Stimulated activated CD4-positive, alpha-beta T cell treated with anti-CD3 and anti-CD28 coated beads, Interleukin-2, amount 100 ng/mL, for 4 hours (primary cell): ENCODE measurements at places on chromosomes 11 and 22.

DNA sequence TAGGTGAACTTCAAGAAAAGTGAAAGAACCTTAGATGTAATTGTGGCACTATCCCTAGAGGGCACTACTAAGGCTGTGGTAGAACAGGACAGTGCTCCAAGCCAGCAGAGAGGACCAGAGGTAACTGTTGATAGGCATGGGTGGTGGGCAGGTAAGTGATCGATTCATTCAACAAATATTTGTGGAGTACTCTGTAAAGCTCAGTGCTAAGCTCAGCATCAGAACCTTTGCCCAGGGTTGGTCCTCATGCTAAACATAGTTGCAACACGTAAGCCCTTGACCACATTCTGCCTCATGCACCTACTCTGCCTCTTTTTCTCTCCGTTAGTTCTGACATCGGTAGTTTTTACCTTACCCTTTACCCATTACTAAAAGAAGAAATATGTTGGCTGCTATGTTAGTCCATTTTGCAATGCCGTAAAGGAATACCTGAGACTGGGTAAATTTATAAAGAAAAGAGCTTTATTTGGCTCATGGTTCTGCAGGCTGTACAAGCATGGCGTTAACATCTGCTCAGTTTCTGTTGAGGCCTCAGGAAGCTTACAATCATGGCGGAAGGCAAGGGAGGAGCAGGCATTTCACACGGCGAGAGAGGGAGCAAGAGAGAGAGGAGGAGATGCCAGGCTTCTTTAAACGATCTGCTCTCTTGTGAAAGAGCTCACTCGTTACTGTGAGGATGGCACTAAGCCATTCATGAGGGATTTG, 18.4 kb upstream of the NNMT start:
- DNase-seq, result no peak

DNA sequence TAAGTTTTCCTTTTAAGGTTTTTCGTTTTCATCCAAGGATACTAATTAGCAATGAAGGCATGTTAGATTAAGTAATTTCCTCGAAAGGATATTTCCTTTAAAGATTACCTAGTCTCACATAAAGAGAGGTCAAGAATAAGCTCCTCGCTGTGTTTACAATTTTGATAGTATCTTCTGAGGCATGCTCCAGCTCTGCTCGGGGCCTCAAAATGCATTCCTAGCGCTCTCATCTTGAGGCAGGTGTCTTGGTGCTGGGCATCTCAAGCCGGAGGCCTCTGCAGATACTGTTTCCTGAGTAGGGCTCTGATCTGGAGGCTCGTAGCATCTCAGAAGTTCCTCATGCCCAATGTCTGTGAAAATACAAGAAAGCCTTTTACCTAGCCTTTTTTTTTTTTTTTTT, 128.6 kb upstream of the SNX19 start:
- no peak for DNase-seq

- DNase-seq, result no peak
Observed at GRCh38 chr22:38869663-38870062, 2.4 kb downstream of the CBX6 start.

- no peak for DNase-seq
Observed at GRCh38 chr22:48880749-48881148, 946.9 kb downstream of the BRD1 start.

GRCh38 chr11:6608726-6609501, 3.1 kb downstream of the TAF10 start:
- DNase-seq, result no peak

DNA sequence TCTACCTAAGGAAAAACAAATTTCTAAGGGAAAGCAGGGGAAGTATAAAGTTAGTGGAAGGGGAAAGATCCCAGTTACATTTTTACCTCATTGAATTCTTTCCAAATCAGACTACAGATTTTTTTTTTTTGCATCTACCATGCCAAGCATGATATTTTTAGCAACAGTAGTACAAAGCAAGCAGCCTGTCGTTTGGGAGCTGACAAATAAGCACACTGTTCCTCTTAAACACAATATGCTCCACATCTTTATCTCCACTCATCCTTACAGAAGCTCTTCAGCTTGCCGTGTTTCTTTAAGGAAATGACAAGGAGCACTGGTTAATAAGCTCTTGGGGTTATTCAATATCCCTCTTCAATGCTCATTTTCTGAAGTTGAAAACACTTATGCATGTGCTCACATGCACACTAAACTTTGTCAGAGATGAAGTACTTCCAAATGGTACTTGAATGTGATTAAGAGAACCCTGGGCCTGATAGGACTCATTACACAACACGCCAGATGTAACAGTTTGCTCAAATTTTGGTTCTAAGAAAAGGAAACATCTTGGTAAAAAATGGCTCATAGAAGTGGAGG, 53.8 kb downstream of the PAX6 start:
- DNase-seq, result no peak

- DNase-seq, result no peak
Observed at GRCh38 chr11:30990625-30991296, 378.8 kb downstream of the DCDC1 start.

GRCh38 chr11:125929445-125930075, 16.3 kb upstream of the VSIG10L2 start:
- DNase-seq, result no peak
